NCI-H2107 (cell line): ENCODE measurements at places on chromosomes 1 and 21.

- no peak for DNase-seq
Measured at GRCh38 chr21:41675574-41675973, 91.3 kb downstream of the RIPK4 start.

- DNase-seq: peak; percentile 67
Measured at GRCh38 chr1:50774759-50775351, 185.2 kb downstream of the FAF1 start.

DNA sequence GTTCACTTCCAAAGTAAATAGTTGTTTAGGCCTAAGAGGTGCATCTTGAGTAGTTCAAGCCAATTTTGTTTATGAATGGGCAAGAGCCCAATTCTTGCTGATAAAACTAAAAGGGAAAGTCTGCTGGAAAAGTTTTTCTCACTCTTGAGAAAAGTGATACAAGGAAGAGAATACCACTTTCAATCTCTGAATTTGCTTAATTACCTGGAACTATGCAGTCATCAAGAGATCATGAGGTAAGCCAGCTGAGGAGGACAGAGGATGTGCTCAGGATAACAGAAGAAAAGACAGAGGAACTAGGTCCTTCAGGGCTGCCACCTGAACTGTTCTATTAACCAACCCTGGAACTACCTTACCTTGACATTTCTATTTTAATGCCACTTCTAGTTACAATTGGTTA, 42.2 kb downstream of the ILDR2 start:
- DNase-seq: no peak

DNA sequence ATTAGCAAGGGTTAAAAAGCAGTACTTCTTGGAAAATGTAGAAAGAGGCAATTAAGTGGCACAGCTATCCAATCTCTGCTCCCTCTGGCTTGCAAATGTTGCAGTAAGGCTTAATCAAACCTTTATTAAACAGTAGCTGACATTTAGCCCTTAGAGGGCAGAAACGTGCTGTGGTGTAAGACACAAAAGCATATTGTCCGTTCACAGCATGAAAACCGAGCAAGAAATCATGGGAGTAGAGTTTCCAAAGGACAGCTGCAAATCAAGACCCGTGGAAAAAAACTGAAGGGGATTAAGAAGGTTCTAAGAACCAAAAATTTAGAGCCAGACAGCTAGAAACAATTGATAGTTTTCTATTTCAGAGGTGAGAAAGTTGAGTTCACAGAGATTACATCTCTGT, 13.1 kb downstream of the ZP4 start:
- DNase-seq: no peak

DNA sequence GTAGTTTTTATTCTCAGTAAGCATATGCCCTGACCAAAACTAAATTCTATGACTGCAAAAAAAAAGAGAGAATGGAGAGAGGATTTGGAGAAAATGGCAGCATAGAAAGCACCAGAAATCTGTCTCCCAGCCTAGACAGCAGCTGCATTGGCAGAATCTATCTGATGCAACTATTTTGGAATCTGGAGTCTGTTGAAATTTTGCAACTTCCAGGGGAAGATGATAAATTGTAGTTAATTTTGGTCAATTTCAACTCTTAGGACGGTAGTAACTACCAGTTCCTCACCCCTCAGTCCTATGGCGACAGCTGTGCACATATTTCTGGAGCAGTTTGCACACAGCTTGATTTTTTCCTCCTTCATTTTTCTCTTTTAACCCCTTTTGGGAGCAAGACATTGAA, 10.9 kb downstream of the EXO5 start:
- DNase-seq: no peak
